ENCODE measurements at places on chromosomes 11 and 22.

- DNase-seq = no peak
These were observed 2.2 kb downstream of the GLB1L2 start for GRCh38 chr11:134333946-134334345.

DNA sequence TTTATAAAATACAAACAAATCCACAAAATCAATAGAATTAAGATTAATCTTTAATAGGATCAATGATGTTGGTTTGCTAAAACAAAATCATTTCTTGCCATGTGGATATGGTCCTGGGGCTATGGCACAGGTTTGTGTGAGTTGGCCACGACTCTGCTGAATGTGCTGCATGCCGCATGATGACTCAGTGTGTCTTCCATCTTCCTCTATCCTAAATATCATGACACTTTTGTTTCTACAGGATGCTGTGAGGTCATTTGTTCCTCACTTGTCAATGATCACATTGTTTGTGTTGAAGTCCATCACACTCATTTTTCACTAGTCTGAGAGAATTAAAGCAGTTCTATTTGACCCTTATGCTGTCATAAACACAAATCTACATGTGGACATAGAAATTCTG lies 167.2 kb upstream of the ZBED5 start:
- DNase-seq = no peak

- DNase-seq = no peak
These were observed 53.9 kb downstream of the MICAL2 start for GRCh38 chr11:12164061-12165014.

- DNase-seq = no peak
These were observed 27.5 kb downstream of the TNKS1BP1 start for GRCh38 chr11:57297221-57297620.

GRCh38 chr11:96664110-96664509 lies 274.3 kb downstream of the JRKL start:
- DNase-seq = no peak
